CD14-positive monocyte (primary cell): ENCODE measurements at places on chromosomes 7 and 10.

DNA sequence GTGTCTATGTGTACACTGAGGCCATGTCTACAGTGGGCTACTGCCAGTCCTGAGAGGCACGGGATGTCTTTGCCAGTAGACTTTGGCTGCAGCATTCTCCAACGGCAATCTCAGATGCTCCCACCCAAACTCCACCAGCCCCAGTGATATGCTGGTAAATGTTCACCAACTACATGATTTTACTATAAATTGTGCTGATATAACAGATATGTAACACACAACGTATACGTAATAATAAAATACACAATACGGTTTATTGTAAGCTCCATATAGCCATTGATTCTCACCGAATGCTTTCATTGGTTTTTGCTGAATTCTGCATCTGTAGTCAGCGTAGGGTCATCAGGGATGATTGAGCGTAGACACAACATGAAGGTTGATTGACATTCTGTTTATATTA, 47.3 kb upstream of the C7orf33 start:
- H3K4me3 ChIP-seq, result no peak overlapping the region
- no peaks in the 10 kb centered on the region for H3K36me3 ChIP-seq
- no peak for DNase-seq
- H3K4me1 ChIP-seq, result no peaks in the 10 kb centered on the region
- no peaks in the 10 kb centered on the region for H3K27me3 ChIP-seq
- no peak overlapping the region for H3K27ac ChIP-seq

GRCh38 chr7:47932466-47933037, 15.7 kb downstream of the PKD1L1 start:
- H3K27me3 ChIP-seq, result no peaks in the 10 kb centered on the region
- no peak overlapping the region for H3K4me3 ChIP-seq
- no peaks in the 10 kb centered on the region for H3K4me1 ChIP-seq

GRCh38 chr7:74708569-74709275, 51.2 kb downstream of the GTF2I start:
- H3K4me1 ChIP-seq, result no peaks in the 10 kb centered on the region
- H3K27ac ChIP-seq, result peak overlapping the region; percentile 40
- H3K27me3 ChIP-seq, result no peaks in the 10 kb centered on the region
- no peak for DNase-seq

DNA sequence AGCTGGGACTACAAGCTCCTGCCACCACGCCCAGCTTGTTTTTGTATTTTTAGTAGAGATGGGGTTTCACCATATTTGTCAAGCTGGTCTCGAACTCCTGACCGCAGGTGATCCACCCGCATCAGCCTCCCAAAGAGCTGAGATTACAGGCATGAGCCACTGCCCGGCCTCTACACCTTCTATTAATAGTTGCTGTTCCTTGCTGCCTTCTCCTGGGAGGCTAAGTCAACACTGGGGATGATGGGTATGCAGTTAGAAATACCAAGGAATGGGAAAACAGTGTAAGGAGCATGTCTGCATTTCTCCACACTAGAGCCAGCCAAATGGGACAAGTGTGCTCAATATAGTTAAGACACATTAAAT, 97.3 kb upstream of the PDLIM1 start:
- DNase-seq, result no peak
- peak overlapping the region; percentile 3 for H3K27ac ChIP-seq
- no peaks in the 10 kb centered on the region for H3K36me3 ChIP-seq
- H3K27me3 ChIP-seq, result no peaks in the 10 kb centered on the region
- H3K4me1 ChIP-seq, result peaks cover 9% of the 10 kb centered on the region

DNA sequence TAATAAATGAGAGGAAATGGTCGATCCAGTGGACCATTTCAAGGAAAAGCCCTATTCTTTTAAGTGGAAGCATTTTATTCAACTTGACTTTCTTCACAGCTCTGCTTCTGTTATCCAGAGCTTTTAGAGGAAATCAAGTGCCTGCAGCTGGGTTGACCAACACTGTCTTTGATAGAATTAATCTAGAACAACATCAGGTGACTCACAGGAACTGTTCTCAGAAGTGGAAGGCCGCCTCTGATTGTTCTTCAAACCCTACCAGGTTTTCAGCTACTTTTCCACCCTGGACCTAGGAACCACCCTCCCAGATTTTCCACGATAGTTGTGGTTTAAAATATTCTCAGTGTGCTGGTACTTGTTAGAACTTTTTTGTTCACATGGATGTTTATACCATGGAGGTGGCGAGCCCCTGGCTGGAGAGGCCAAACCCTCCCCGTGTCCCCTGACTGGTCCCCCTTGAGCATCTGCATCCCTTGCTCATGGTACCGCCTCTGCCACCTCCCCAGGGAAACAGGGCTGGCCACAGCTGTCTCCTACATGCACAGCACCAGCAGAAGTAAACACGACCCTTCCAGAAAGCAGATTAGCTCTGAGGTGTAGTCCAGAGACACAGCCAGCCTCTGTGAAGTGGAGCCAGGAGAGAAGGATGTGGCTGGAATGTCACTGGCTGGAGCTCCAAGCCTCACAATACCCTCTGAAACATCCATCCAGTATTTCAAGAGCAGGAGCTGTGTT, 293.3 kb downstream of the USP6NL start:
- no peak overlapping the region for H3K4me3 ChIP-seq
- DNase-seq, result no peak
- peaks cover 98% of the 10 kb centered on the region for H3K36me3 ChIP-seq
- no peaks in the 10 kb centered on the region for H3K27me3 ChIP-seq
- H3K4me1 ChIP-seq, result no peaks in the 10 kb centered on the region
- peak overlapping the region; percentile 32 for H3K27ac ChIP-seq

GRCh38 chr7:135684699-135685098, 22.4 kb downstream of the STMP1 start:
- no peak for DNase-seq
- H3K4me1 ChIP-seq, result no peaks in the 10 kb centered on the region
- no peaks in the 10 kb centered on the region for H3K27me3 ChIP-seq
- peaks cover 19% of the 10 kb centered on the region for H3K36me3 ChIP-seq
- H3K4me3 ChIP-seq, result no peak overlapping the region

DNA sequence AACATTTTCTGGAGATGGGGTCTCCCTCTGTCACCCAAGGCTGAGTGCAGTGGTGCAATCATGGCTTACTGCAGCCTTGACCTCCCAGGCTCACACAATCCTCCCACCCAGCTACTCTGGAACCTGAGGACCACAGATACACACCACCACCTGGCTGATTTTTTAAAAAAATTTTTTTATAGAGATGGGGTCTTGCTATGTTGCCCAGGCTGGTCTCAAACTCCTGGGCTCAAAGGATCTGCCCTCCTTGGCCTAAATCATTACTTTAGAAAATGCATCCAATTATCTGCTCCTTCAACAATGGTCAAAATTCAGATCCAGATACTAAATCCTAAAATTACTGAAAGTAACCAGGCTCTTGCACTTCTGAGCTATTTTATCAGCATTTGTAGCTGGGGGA, 55.2 kb downstream of the CTBP2 start:
- peaks cover 32% of the 10 kb centered on the region for H3K36me3 ChIP-seq
- no peak overlapping the region for H3K27ac ChIP-seq
- H3K4me1 ChIP-seq, result peaks cover 21% of the 10 kb centered on the region
- H3K4me3 ChIP-seq, result no peak overlapping the region

DNA sequence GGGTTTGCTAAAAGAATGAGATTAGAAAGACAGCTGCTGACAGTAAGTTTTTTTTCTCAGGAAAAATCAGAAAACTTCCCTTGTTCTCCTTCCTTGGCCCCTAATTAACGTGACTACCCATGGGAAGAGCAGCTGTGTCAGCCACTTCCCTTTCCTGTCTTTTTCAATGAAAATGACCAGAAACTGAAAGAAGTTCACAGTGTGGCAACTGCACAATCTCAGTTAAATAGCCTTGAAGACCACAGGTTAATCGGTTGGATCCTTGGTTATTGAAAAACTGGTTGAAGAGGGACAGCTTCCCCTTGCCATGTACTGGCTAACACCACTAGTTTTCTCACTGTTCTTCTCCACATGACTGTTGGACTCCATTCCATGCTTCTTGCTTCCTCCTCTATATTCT, 148.8 kb upstream of the AGR3 start:
- peak; percentile 75 for DNase-seq
- H3K27ac ChIP-seq, result peak overlapping the region; percentile 75
- H3K4me1 ChIP-seq, result peaks cover 48% of the 10 kb centered on the region
- H3K36me3 ChIP-seq, result no peaks in the 10 kb centered on the region
- no peaks in the 10 kb centered on the region for H3K27me3 ChIP-seq

GRCh38 chr7:101465576-101466196, 103.0 kb downstream of the COL26A1 start:
- H3K36me3 ChIP-seq, result no peaks in the 10 kb centered on the region
- DNase-seq, result no peak
- peaks cover 3% of the 10 kb centered on the region for H3K4me1 ChIP-seq
- H3K4me3 ChIP-seq, result peak overlapping the region; percentile 54
- no peaks in the 10 kb centered on the region for H3K27me3 ChIP-seq

- no peaks in the 10 kb centered on the region for H3K4me1 ChIP-seq
- H3K27ac ChIP-seq, result no peak overlapping the region
- no peak for DNase-seq
- no peaks in the 10 kb centered on the region for H3K27me3 ChIP-seq
Observed at GRCh38 chr10:569961-570627, 119.4 kb downstream of the DIP2C start.

- no peak overlapping the region for H3K27ac ChIP-seq
- H3K27me3 ChIP-seq, result no peaks in the 10 kb centered on the region
- H3K36me3 ChIP-seq, result no peaks in the 10 kb centered on the region
- H3K4me1 ChIP-seq, result no peaks in the 10 kb centered on the region
Observed at GRCh38 chr10:37710831-37711616, 146.4 kb downstream of the ZNF248 start.

DNA sequence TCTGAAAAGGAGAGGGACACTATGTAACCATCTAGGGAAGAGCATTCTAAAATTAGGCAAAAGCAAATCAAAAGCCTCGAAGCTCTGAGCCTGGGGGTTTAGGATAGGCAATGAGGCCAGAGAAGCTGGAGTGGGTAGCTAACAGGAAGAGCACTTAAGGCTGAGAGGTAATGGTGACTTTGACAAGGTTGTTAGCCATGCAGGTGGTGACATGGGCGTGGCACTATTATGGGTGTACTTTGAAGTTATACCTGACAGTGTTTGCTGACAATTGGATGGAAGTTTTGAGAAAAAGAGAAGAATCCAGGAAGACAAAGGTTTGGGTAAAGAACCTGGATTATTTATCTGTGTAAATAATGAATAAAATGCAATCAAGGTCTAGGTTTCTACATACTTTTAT, 383.0 kb upstream of the SEMA3C start:
- DNase-seq, result no peak
- H3K4me3 ChIP-seq, result no peak overlapping the region
- no peaks in the 10 kb centered on the region for H3K27me3 ChIP-seq
- H3K4me1 ChIP-seq, result no peaks in the 10 kb centered on the region
- no peaks in the 10 kb centered on the region for H3K36me3 ChIP-seq

- no peak overlapping the region for H3K4me3 ChIP-seq
- DNase-seq, result no peak
- H3K36me3 ChIP-seq, result peaks cover 93% of the 10 kb centered on the region
- H3K4me1 ChIP-seq, result no peaks in the 10 kb centered on the region
Observed at GRCh38 chr10:112434988-112435619, 11.6 kb downstream of the ZDHHC6 start.

- no peak overlapping the region for H3K27ac ChIP-seq
- H3K4me1 ChIP-seq, result peaks cover 5% of the 10 kb centered on the region
- H3K36me3 ChIP-seq, result peaks cover 58% of the 10 kb centered on the region
- no peaks in the 10 kb centered on the region for H3K27me3 ChIP-seq
- no peak for DNase-seq
Observed at GRCh38 chr7:139909379-139910050, 80.5 kb downstream of the TBXAS1 start.

DNA sequence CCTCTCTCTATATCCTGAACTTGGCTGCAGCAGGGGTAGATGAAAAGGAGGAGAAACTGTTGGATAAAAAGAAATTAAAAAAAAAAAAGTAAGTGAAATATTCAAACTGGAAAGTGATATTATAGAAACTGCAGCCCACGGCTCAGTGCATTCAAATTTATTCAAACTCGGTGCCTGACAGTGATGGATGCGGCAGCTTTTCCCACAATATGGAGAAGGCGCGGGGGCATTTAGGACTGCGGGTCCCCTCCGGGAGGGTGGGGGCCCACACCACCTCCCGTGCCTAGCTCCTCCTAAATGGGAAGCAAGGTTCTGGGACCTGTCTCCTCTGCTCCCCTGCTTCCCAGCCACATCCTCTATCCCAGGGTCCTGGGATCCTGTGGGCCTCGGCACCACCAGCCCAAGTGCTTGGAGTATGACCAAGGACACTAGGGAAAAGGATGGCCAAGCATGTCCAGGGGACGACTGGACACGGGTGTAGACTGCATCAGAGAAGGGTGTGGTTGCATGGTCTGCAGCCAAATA, 82.4 kb downstream of the HIF1AN start:
- peaks cover 36% of the 10 kb centered on the region for H3K27me3 ChIP-seq
- H3K27ac ChIP-seq, result no peak overlapping the region
- H3K4me3 ChIP-seq, result no peak overlapping the region
- no peak for DNase-seq

- no peak overlapping the region for H3K27ac ChIP-seq
- H3K36me3 ChIP-seq, result no peaks in the 10 kb centered on the region
- peaks cover 7% of the 10 kb centered on the region for H3K4me1 ChIP-seq
- no peak for DNase-seq
- no peak overlapping the region for H3K4me3 ChIP-seq
Observed at GRCh38 chr10:50540826-50541122, 83.0 kb downstream of the SGMS1 start.

DNA sequence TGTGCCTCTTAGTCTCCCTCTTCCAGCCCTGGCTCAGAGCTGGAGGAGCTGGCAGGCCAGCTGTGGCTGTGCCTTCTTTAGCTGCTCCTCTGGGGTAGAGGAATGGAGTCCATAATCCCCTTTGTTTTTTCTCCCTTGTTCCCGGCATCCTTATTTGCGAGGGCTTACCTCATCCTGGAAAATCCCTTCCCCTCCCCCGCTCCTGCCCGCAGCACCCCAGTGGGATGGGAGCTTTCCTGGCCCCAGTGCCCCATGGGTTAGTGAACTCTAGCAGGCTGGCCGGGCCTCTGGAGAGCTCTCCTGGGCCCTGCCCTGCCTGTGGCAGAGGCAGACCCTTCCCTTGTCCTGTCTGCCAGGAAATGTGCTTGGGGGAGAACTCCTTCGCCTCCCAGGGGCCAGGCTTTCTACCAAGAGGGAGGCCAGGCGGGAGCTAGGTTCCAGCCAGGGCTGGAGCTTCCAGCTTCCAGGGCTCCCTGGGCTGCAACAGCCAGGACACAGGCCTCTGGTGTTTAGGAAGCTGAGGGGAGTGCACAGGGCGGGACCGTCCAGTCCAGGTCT, 16.5 kb upstream of the TRIM8 start:
- DNase-seq, result no peak
- H3K27me3 ChIP-seq, result no peaks in the 10 kb centered on the region
- H3K27ac ChIP-seq, result no peak overlapping the region
- peaks cover 25% of the 10 kb centered on the region for H3K36me3 ChIP-seq

DNA sequence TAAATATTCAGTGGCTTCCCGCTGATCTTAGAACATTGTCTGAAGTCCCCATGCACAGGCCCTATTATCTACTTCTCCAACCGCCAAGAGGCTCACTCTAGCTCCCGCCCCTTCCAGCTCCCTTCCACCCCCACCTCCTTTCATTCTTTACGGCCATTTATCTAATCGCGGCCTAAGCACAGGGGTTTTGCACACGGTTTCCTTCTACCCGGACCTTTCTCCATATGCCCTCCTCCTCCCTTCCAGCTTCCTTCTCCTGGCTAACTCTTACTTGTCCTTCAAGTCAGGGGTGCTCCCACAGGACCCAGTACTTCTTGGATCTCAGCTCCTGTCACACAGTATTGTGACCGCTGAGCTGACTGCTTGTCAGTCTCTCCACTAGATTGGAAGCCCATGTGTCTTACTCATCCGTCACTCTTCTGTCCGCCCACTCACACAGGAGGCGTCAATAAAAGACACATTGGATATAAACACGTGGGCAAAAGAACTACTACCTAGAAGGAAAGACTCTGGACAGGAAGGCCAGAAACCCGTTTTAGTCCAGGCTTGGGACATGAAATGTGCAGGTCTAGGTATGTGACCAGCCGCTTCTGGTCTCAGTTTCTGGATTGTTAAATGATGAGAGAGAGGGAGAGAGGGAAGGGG, 20.2 kb upstream of the HPS1 start:
- H3K27me3 ChIP-seq, result peaks cover 10% of the 10 kb centered on the region
- DNase-seq, result no peak
- no peak overlapping the region for H3K4me3 ChIP-seq
- H3K4me1 ChIP-seq, result no peaks in the 10 kb centered on the region
